Hepatocyte (in vitro differentiated cells): ENCODE measurements at places on chromosomes 3 and 15.

DNA sequence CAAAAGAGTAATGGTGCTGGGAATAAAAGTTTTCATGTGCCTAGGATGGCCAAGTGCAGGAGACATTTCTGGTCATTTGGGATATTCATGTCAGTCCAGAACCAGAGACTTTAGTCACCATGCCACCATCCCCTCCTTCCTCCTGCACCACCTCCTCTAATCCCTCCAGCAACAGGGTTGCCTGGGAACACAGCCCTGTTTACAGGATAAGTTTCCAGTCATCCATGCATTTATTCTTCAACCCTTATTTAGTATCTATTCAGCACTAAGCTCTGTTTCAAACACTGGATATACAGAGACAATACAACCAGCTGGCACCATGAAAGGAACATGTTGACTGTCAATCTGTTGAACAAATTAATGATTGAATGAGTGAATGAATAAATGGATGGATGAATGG is 211.7 kb downstream of the CLSTN2 start:
- no peak for DNase-seq

GRCh38 chr3:187985647-187986046 is 168.3 kb upstream of the LPP start:
- no peak for DNase-seq

- no peak for DNase-seq
Measured at GRCh38 chr3:185934767-185935464, 2.9 kb downstream of the TRA2B start.

DNA sequence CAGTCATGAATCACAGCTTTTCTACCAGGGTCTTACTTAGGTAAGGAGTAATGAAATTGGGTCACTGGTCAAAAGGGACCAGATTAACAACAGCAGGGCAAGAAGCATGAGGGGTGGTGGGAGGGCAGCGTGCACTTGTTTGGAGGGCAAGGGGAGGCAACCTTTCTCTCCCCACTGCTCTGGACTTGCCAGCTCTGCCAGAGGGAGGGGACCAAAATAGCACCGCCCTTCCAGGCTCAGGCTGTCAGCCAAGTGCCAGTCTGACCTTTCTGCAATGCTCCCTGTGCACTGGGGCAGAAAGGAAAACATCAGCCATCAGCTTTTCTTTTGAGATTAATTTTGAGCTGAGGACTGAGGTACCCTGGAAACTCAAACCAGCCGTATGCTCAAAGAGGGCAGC is 4.5 kb upstream of the ULK3 start:
- no peak for DNase-seq

GRCh38 chr3:134751831-134752230 is 43.2 kb upstream of the EPHB1 start:
- DNase-seq, result no peak

DNA sequence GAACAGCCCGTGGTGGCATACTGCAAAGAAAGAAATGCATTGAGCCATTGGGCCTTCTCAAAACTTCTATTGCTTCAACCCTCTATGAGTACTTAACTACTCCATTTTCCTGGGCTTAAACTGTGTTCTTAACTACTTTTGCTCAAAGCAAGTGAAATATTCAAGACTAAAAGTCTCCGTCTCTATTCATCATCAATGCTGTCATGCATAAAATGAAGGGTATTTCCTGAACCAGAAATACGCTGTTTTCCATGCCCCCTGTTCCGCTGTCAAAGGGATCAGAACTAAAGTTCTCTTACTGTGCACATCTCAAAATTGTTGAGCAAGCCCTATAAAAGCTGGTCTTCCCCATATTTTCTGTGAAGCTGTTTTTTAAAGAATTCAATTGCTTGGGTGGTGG is 20.3 kb downstream of the SIAH2 start:
- DNase-seq, result no peak

DNA sequence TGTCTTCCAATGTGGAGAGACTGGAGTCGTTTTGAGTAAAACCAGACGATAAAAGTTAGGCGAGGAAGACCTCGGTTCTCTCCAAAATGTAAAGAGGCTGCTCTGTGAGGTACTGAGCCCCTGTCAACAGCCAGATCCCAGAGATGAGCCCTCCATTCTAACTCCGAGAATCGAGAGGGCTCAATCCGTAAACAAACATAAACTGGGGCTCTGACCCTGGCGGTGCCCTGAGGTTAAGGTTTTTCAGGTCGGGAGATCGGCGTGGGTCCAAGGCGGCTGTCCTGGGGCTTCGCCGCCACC is 417 bp downstream of the TBCCD1 start:
- DNase-seq, result no peak
